ENCODE measurements at places on chromosomes 5 and 9. TPM values are rescaled to one million over a fixed set of nuclear protein-coding genes. Genes with fewer than 3 reads are reported as not detected.

ZNF483 gene
- 1.8 TPM for total RNA-seq

HCN1 gene
- total RNA-seq: not detected

PCDHA9 gene
- under 0.01 TPM for total RNA-seq

SEMA5A gene
- 12.5 TPM for total RNA-seq

PHYHD1 gene
- 18.7 TPM for total RNA-seq

CLTA gene
- total RNA-seq: 385 TPM

GPR150 gene
- total RNA-seq: 0.66 TPM

FNBP1 gene
- 30.5 TPM for total RNA-seq

UBE2QL1 gene
- not detected for total RNA-seq

QSOX2 gene
- total RNA-seq: 12.2 TPM

INSYN2B gene
- 14.6 TPM for total RNA-seq

LECT2 gene
- not detected for total RNA-seq

FKBP15 gene
- 24.7 TPM for total RNA-seq

SPATA31A3 gene
- total RNA-seq: not detected
